ENCODE measurements at places on chromosomes 4 and X. TPM values are rescaled to one million over a fixed set of nuclear protein-coding genes. Genes with fewer than 3 reads are reported as not detected.

DNA sequence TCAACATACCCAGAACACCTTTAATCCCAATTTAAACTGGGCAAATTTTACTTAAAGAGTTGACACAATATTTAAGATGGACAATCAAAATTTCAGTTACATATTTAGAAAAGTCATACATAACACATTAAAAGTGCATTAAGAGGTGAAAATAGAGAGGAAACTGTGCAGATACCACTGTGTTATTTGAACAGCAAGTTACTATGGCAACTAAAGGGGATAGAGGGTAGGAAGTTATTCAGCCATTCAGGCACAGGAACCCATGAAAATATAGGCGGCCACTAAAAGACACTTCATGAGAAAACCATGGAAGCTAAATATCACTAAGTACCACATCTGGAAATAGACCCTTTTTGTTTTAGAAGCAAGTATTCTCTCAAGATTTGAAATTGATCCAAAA lies 75.1 kb downstream of the PDGFC start:
- DNase-seq: no peak

Gene MBNL3
- polyA plus RNA-seq: 16.4 TPM

Gene BEND2
- not detected for polyA plus RNA-seq

DNA sequence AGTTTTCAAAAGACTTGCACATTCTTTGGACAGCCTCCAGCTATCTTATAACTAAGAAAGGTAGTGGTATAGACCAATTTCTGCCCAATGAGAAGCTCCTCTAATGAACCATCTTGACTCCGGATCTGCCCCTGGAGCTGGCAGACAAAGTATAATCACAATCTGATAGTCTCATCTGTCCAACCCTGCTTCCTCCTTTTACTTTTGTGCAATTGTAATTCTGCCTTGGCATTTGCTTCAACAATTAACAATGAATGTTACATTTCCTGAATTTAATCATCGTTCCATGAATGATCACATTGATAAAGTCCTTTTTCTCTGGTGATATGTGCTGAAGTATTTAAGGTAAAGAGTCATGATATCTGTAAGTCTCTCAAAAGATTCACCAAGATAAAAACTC lies 27.8 kb downstream of the FRYL start:
- no peak for DNase-seq

GRCh38 chr4:158384414-158384813 lies 137.3 kb upstream of the RXFP1 start:
- DNase-seq: no peak

DNA sequence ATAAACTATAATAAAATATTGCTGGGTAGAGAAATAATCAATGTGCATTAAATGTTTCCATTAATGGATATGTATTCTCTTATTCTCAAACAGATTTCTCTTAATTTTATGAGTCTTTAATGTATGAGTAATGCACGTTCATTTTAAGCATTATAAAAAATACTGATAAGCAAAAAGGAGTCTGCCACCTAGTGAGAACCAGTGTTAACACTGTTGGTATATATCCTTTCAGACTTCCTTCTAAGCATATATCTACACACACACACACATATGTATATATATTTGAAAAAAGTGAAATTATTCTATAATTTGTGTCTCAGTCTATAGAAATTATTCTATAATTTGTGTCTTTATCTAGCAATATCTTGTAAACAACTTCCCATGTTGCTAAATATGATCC lies 49.9 kb upstream of the MTMR1 start:
- no peak for DNase-seq

DNA sequence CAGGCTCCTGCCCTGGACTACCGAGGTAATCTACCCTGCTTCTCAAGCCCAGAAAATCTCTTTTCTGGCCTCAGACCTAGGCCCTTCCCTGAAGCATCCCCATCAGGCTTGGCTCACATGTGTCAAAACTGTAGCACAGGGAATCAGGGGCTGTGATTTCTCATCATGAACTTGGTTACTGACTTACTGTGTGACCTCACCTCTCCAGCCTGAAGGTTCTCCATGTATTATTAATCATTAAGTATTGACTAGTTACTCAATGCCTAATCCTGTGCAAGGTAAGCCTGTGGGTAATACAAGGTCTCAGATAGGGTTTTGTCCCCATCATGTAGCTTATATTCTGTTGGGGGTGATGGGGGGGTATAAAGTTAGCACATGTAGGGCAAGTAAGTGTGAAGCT lies 6.8 kb downstream of the SRPX2 start:
- DNase-seq: peak; percentile 54

All from large intestine (tissue), 12 donors.